ENCODE measurements at places on chromosomes 11 and 22.

GRCh38 chr11:76642341-76642740 lies 28.2 kb downstream of the LRRC32 start:
- DNase-seq, result no peak

DNA sequence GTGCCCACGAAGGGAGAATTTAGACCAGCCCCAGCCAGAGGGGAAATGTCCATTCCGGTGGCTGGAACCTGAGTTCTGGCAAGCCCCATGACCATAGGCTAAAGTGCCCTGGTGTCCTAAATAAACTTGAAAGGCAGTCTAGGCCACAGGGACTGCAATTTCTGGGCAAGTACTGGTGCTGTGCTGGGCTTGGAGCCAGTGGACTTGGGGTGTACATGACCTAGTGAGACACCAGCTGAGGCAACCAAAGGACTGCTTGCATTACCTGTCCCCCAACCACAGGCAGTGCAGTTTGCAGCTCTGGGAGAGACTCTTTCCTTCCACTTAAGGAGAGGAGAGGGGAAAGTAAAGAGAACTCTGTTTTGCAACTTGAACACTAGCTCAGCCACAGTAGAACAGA lies 23.7 kb downstream of the RRP8 start:
- no peak for DNase-seq

DNA sequence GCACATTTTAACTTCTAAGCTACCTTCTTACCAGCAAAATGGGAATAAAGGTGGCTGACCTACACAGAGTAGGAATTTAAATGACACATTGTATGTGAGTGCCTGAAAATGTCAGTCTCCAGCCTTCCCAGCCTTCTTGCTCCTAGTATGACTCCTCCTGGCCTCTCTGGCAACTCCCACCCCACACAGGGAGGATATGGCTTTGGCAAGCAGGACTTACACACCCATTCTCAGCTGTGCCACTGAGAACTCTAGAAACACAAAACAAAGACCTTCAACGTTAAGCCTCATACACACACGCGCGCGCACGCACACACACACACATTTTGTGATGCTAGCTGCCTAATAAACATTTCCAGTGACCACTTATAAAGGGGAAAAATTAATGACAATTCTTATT lies 65.8 kb downstream of the PACSIN2 start:
- peak; percentile 69 for DNase-seq

DNA sequence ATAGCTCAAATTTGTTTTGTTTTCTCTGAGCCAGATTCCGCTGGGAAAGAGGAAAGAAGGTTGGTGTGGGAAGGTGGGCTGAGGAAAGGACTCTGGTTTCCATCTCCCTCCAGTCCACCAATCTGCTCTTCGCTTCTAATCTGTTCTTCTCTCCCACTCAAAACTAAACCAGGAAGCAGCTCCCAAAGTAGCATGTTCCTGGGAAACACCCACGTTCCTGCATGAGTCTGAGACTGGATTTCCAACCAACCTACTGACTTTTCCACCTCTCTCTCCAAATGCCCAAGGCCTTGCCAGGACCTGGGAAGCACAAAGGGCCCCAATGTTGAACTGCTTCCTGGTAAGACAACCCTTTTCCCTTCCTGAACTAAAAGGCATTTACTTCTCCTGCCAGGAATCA lies 110.2 kb downstream of the WT1 start:
- DNase-seq, result no peak

GRCh38 chr11:102666331-102666957 lies 39.1 kb downstream of the MMP27 start:
- peak; percentile 60 for DNase-seq

GRCh38 chr22:44172370-44173108 lies 8.2 kb upstream of the PARVG start:
- no peak for DNase-seq

DNA sequence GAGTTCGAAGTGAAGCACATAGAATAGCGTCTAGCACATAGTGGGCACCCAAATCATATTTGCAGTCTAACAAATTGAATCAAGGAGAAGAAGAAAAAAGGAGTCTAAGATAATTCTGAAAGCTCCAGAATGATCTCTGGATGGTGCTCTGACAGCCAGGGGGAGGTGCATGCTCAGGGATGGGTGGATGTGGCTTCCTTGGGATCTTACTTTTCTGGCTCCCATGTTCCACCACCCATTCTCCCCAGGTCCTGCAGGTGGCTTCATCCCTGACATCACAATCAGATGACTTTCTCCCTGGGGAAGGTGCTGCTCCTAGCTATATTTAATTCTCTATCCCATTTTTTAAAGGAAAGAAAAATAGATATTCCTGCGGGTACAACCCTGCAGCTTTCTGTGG lies 381.9 kb downstream of the CADM1 start:
- DNase-seq, result no peak

DNA sequence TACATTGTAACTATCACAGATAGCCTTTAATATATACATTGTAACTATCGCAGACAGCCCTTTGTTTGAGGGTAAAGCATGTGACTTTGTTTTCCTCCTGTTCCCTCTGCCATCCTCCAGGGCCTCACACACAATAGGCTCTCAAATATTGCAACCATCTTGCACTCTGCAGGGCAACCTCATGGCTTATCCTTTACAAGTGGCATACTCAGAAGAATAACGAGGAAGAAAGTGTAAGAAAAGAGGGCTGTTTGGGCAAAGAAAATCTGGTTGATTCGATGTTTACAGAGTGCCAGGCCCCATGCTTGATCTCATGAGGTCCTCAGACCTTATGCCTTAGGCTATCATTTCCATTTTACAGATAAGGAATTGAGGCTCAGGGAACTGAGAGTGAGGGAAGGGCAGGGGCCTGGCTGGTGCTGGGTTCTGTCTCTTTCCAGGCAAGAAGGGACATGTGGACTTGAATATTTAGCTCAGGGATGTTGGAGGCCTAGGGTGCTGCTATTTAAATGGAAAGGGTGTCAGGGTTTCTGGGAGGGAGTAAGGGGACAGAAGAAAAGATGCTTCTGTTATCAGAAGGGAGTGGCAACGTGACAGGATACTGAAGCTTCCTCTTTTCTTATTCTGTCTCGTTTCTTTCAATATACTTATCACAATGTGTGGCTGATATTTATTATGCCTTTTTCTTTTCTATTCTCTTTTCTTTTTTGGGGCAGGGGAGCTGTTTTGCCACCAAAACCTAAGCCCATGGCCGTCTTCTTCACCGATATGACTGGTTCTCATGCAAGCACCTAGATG lies 1.1 kb upstream of the SAMM50 start:
- no peak for DNase-seq

GRCh38 chr11:93784935-93785360 lies 866 bp downstream of the MED17 start:
- no peak for DNase-seq

DNA sequence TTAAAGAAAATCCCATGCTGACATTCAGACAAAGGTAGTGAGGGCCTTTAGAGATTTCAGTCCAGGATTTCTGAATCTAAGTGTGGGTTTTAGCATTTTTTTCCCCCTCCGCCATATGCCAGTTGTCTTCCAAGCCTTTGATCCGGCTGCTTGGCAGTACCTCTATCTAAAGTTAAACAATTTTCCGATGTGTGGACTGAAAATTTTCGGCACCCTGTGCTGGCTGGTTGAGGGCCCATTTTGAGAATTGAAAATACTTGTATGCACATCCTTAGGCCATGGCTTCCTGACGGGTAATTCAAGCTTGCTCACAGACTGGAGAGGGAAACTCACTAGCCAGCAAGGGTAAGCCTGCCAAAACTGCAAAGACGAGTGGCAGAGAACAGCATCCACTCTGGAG lies 131.9 kb upstream of the NARS2 start:
- no peak for DNase-seq

DNA sequence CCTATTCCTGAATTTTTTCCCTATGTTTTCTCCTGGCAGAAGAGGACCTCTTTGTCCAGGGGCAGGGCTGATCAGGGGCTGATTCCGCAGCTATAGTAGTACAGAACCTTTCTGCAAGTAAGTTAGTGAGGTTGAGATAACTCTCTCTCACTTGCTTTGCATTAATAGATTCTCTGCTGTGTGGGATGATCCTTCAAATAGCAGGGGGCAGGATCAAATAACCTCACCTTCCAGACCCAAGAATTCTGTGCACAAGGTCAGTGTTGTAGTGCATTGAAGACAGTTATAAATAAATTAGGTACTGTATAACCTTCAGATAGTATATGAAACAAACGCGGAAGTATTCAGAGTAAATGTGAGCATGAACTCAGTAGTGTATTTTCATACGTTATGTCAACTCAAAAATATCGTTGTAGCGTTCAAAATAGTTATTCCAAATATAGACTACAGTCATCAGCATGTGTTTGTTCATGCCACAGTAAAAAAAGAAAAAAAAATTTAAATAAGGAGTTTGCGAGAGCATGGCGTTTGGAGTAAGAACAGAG lies 278 bp downstream of the MMP26 start:
- no peak for DNase-seq

DNA sequence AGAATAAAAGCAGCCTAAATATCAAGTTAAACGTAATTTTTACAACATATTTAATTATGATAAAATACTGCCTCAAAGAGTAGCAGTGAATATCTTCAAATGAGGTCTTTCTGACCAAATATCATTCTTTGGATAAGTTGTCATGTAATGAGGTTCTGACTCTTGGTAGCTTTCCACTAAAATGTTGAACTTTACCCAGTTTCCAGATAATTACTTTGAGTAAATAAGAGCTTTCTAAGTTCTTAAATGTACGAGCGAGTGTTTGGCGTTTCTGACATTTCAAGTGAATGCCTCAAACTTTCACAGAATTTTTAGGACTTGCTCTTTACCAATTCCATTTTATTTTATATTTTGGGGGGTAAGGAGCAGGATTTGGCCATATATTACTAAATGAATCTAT lies 1515.2 kb downstream of the FAM181B start:
- DNase-seq, result no peak

GRCh38 chr11:17563961-17564686 lies 17.1 kb downstream of the OTOG start:
- DNase-seq, result no peak

- no peak for DNase-seq
Observed at GRCh38 chr11:96760815-96761214, 371.0 kb downstream of the JRKL start.

DNA sequence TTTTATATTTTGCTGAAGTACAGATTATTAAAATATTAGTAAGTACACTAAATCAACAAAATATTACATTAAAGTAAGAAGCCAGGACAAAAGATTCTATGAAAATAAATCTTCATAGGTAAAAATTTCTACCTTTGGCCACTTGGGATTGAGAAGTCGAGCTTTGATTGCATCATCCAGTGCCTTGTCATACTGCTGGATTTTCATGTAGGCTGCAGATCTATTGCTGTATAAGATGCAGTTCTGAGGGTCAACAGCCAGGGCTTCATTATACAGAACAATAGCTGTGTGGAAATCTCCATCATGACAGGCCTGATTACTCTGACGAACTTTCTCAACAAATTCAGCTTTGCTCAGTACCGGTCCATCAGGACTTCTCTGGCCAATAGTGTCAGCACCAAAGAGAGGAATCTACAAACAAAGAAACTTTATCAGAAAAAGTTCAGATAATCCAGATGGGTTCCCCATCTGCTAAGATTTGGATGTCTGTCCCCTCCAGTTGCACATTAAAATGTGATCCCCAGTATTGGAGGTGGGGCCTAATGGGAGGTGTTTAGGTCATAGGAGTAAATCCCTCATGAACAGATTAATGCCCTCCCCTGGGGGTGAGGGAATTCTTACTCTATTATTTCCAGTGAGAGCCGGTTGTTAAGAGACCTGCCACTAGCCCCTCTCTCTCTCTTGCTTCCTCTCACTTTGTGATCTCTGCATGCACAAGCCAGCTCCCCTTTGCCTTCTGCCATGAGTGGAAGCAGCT lies 50.0 kb downstream of the TTC28 start:
- peak; percentile 24 for DNase-seq

GRCh38 chr11:119671561-119672015 lies 57.4 kb downstream of the NECTIN1 start:
- peak; percentile 55 for DNase-seq

GRCh38 chr11:47147250-47147649 lies 29.4 kb downstream of the ARFGAP2 start:
- no peak for DNase-seq

GRCh38 chr11:22903782-22904181 lies 43.5 kb upstream of the CCDC179 start:
- no peak for DNase-seq

- no peak for DNase-seq
Observed at GRCh38 chr22:49968831-49969661, 8.5 kb downstream of the PIM3 start.

GRCh38 chr11:5223146-5223545 lies 3.7 kb downstream of the HBB start:
- DNase-seq, result no peak

- DNase-seq, result no peak
Observed at GRCh38 chr11:117410861-117411710, 83.4 kb downstream of the CEP164 start.

DNA sequence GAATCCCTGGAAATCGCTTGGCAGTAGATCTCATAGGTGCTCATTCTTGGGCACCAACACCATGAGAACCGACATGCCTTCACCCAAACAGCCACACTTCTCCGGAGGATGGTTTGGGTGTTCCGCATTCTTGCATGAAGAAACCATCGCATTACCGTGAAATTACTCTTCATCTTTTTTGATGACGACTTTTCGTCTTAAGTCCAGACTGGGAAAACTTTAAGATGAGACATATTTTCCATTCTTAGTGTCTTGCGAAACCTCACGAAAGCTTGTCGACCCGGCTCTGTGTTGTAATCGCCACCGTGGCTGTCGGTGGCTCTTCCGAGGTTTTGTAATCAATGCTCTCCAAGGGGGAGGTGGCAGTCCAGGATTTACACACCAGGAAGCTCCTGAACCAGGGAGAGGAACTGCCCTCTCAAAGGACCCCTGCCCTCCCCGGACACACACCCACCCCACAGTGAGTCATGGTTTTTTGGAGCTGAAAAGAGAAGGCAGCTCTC lies 1.7 kb downstream of the TOM1 start:
- DNase-seq, result peak; percentile 96

GRCh38 chr11:122811721-122812120 lies 26.6 kb upstream of the CRTAM start:
- DNase-seq, result no peak

DNA sequence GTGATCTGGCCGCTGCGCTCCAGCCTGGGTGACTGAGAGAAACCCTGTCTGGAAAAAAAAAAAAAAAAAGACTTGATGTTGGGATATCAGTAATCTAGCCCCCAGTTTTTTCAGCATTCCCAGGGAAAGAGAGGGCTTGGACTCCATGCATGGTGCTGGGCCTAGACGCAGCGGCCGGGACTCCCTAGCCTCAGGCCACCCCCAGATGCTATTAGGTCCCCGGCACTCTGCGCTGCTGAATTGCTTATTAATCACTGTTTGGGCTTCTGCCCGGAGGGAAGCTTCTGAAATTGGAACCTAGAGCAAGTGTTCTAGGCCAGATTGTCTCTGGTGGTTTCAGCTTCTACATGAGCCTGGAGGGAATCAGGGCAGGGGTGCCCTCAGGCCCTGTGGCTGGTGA lies 39.0 kb downstream of the SLCO2B1 start:
- DNase-seq, result no peak

GRCh38 chr11:18594999-18595749 lies 4.4 kb upstream of the MISFA start:
- DNase-seq, result peak; percentile 88

GRCh38 chr22:45846952-45847351 lies 130.0 kb downstream of the WNT7B start:
- DNase-seq, result no peak

GRCh38 chr11:119863851-119864601 lies 135.0 kb upstream of the NECTIN1 start:
- no peak for DNase-seq

- peak; percentile 36 for DNase-seq
Observed at GRCh38 chr11:62508336-62509058, 38.1 kb downstream of the AHNAK start.

- no peak for DNase-seq
Observed at GRCh38 chr11:45048313-45048841, 97.7 kb upstream of the TP53I11 start.
